Stimulated activated CD4-positive, alpha-beta T cell treated with anti-CD3 and anti-CD28 coated beads, Interleukin-15, amount 100 ng/mL, for 48 hours (primary cell): ENCODE measurements at places on chromosomes 1 and 21.

GRCh38 chr21:43814215-43815106 is 25.1 kb downstream of the RRP1 start:
- no peak for DNase-seq

- no peak for DNase-seq
Measured at GRCh38 chr1:111848852-111849545, 93.3 kb downstream of the DDX20 start.

- DNase-seq: no peak
Measured at GRCh38 chr1:114150016-114150415, 3.7 kb downstream of the SYT6 start.

GRCh38 chr1:21659924-21660326 is 9.2 kb downstream of the RAP1GAP start:
- no peak for DNase-seq

GRCh38 chr1:215104283-215104682 is 21.7 kb downstream of the KCNK2 start:
- DNase-seq: no peak

DNA sequence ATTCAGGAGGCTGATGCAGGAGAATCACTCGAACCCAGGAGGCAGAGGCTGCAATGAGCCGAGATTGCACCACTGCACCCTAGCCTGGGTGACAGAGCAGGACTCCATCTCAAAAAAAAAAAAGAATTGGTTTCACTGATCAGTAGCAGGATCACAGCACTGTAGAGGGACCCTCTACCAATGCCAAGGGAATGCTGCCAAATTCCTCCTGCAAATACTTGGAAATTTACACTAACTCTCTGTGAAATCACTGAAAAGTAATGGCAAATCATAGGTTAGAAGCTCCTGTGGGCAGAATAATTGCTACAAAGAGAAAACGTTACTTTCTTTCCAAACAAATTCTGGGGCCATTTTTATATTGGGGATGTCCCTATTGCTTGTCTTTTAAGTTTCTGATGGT is 6.7 kb upstream of the GPR25 start:
- no peak for DNase-seq

- peak; percentile 47 for DNase-seq
Measured at GRCh38 chr21:46559291-46559983, 45.4 kb downstream of the S100B start.

- DNase-seq: no peak
Measured at GRCh38 chr1:92363401-92363800, 64.5 kb downstream of the RPAP2 start.

DNA sequence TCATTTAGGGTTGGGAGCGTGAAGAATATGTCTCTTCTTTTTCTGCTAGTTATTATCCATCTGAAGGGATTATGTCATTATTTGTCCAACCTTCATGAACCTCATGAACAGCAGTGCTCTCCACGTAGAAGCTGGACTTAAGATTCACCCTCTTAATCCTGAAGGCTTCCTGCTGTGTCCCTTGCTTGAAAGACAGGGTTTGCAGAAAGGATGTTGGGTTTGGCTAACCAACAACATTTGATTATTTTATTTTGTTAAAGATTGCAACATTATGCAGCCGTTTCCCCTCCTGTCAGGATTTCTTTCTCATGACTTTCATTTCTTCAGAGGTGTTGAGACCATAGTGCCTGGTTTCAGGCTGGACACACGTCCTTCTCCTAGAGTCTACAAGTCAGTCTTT is 75.2 kb downstream of the NGF start:
- no peak for DNase-seq

DNA sequence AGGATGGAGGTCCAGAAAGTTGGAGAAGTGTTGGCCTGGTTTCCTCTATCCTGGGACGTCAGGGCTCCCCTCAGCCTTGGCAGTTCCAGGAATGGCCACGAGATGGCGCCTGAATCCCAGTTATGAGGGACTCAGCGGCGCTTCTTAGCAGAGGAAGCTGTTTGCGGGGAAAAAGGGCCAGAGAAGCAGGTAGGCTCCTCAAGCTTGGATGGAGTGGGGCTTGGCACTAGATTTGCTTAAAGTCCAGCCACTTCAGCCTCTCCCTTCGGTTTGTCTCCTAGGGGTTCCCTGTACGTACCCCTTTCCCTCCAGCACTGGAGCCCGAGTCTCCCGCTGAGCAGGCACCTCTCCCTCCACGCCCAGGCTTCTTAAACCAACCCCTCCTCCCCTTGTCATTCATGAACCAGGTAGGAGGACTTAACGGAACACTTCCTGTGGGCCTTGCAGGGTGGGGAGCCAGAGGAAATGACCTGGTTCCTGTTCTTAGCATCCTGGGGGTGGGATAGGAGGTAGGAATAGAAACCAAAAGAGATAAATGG is 32.0 kb upstream of the TENT5B start:
- DNase-seq: peak; percentile 73

DNA sequence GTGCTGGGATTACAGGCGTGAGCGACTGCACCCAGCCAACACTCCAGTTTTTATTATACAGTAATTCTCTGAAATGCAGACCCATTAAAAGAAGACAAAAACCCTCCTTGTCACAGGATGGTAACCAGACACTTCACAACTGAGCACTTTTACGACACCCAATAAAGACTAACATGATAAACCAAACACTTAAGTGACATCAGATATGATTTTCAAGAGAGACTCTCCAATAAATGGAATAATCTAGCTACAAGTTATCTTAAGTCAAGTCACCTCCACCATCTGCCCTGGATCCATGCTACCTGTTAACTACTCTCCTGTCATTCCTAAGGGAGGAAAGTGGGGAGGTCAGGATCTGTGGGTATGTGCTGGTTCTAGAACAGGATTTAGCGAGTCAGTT is 5.6 kb downstream of the GNG12 start:
- no peak for DNase-seq

DNA sequence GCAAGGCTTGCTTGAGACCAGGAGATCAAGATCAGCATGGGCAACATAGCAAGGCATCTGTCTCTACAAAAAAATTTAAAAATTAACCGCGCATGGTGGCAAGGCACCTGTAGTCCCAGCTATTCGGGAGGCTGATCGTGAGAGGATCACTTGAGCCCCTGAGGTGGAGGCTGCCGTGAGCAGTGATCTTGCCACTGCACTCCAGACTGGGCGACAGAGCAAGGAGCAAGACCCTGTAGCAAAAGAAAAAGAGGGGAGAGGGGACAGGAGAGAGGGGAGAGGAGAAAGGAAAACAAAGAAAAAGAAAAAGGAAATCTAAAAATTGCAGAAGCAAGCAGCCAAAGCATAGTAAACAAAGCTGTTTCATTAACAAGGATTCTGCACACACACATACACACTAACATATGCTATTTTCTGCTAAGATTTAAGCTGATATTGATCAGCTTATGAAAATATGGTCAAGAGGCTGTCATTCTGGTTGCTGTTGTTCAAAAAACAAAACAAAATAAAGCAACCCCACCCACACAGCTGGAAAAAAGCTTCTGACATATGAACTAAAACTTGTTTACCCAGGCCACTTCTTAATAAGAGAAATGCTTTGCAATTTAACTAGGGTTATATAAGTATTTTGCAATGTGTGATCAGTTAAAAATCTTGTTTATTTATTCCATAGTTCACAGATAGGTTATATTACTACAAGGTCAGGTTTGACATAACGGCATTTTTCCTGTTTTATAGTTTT is 1.8 kb downstream of the ARNT start:
- DNase-seq: no peak

GRCh38 chr1:29971703-29972102 is 735.4 kb downstream of the PTPRU start:
- no peak for DNase-seq

DNA sequence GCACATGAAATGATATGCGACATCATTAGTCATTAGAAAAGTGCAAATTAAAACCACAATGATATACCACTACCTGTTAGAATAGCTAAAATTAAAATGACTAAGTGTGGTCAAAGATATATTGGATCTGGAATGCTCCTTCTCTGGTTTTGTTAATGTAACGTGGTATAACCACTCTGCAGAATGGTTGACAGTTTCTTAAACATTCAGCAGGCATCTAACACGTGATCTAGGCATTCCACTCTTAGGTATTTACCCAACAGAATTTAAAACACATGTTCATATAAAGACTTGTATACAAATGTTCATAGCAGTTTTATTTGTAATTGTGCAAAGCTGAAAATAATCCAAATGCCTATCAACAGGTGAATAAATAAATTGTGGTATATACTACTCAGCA is 165.0 kb upstream of the PLXNA2 start:
- DNase-seq: no peak

GRCh38 chr1:229184066-229184465 is 86.8 kb upstream of the RAB4A start:
- DNase-seq: no peak

- no peak for DNase-seq
Measured at GRCh38 chr1:226734611-226735153, 4.4 kb downstream of the ITPKB start.

- no peak for DNase-seq
Measured at GRCh38 chr1:245880754-245881403, 626.2 kb downstream of the SMYD3 start.

- no peak for DNase-seq
Measured at GRCh38 chr1:247277191-247277590, 21.3 kb downstream of the VN1R5 start.

- DNase-seq: no peak
Measured at GRCh38 chr1:8706995-8707396, 110.4 kb downstream of the RERE start.

DNA sequence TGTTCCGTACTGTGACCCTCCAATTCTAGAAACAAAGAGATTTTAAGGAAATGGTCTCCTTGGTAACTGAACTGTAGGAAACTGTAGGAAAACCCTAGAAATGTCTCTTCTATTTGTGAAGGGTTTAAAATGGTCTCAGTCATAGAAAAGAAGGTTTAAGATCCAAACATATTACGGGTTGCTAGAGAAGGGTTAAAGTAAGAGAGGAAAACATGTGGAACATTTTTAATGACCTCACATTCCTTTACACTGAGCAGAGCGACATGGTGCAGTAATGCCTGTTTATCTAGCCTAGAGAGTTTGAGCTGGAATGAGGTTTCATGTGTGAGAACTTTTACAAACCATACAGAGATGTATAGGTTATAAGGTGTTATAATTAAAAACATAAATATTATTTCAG is 36.9 kb upstream of the C1orf105 start:
- no peak for DNase-seq

DNA sequence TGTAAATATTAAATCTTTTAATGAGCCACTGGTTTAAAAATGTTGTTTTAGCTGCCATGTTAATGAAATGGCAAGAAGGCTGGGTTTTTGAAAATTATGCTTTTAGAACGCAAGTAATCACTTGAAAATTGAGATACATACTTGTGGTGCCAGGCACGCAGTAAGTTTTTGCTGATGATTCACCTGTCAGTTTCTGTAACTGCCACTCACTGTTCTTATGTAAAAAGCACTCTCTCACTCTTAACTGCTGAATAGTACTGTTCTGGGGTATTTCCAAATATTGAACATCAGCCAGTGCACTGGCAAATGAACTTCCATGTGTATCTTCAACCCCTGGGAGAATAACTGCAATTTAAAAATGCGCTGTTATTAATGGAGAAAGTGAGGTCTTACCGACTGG is 17.9 kb downstream of the LGALS8 start:
- DNase-seq: no peak

GRCh38 chr1:241679961-241680360 is 27.9 kb downstream of the WDR64 start:
- DNase-seq: no peak

DNA sequence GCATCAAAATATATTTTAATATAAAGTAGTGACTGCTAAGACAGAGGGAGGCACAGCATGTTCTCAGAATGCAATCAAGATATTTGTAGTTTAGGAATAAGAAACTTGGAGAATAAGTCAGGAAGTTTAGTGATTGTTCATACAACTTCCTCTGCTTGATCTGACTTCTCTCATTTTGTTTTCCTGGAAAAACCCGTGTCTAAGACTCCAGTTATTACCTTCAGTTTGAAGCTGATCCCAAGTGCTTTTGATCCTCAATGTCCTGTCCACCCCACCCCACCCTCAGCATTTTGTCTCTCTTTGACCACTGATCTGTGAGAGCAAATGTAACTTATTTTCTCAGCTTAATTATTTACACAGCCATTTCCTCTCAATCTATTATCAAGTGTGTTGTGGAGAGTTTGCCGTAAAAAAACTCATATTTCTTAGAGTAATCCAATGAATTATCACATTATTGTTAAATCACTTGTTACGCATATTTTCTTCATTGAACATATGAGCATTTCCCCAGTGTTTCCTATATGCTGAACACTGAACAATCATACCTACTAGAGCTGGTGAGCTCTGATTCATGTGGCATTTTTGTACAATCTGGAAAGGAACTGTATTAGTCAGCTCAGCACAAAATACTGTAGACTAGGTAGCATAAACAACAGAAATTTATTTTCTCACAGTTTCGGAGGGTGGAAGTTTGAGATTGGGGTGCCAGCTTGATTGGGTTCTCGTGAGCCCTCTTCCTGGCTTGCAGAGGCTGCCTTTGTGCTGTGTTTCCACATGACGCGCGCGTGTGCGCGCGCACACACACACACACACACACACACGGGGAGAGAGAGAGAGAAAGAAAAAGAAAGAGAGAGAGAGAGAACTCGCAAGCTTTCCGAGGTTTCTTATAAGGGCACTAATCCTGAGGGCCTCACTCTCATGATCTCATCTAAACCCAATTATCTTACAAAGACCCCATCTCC is 65.5 kb upstream of the DPYD start:
- DNase-seq: no peak

GRCh38 chr1:216722821-216723220 is 408 bp downstream of the ESRRG start:
- DNase-seq: no peak

- no peak for DNase-seq
Measured at GRCh38 chr1:180842491-180843275, 70.0 kb upstream of the KIAA1614 start.

DNA sequence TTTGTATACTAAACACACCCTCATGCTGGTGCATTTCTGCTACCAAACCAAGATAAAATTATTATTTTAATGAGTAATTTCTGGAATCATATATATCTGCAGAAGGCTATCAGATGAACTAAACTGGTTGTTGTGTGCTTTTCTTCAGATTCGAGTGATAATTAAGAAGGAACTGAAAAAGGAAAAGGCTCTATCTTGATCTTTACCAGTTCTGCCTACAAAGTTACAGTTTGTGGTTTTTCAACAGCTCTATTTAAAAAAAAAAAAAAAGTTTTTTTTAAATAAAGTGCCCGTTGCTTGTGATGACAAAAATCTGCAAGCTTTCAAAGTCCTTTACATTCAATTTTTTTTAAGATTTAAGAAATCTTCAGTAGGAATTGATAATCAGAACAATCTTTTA is 13.6 kb downstream of the DENND1B start:
- no peak for DNase-seq

GRCh38 chr1:20660847-20661206 is 342 bp downstream of the DDOST start:
- DNase-seq: no peak
